ENCODE measurements at places on chromosomes 12 and 14.

GRCh38 chr14:68109132-68109900 lies 289.7 kb downstream of the RAD51B start:
- DNase-seq: no peak

- no peak for DNase-seq
These were observed 250.2 kb upstream of the OR4E1 start for GRCh38 chr14:21923820-21924219.

DNA sequence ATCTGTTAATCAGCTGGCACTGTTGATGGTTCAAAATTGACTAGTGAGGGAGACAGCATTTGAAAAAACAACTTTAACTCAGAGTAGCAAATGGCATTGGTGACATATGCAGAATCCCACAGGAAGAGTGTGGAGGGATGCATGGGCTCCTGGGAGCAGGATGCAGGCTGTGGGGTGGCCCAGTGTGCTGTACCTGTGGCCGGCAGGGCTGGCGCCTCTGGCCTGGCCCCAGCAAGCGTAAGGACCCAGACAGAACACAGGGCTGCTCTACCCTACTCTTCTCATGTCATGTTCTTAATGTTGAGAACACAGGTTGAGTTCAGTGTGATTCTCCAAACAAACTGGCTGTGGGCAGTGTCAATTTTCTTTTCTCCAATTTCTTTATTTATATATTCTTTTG lies 33.4 kb downstream of the DDX51 start:
- DNase-seq: no peak

DNA sequence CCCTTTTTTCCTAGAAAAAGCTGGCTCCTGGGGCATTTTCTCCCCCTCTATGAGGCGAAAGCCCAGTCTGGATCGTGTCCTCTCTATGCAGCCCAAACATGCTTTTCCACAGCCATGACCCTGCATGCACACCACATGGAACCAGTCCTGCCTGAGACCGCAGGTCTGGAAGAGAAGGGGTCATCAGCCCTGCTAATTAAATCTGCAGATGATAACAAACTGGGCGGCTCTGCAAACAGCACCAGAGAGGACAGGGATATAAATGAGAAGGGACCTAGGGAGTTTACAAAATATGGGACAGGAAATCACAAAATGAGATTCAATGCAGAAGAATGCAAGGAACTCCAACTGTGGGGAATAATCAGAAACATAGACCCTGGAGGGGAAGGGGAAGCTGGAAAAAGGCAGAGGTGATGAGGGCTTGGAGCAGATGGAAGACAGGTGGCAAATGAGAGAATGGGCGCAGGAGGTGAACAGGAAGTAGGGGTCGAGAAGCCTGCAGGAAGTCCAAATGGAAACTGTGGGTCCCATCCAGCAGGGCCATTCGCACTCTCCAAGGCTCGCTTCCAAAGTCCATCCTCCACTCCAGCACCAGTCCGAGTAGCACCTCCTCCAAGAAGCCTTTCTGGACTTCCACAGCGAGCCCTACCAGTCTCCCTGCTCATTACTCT lies 76.3 kb downstream of the ANO2 start:
- DNase-seq: no peak

DNA sequence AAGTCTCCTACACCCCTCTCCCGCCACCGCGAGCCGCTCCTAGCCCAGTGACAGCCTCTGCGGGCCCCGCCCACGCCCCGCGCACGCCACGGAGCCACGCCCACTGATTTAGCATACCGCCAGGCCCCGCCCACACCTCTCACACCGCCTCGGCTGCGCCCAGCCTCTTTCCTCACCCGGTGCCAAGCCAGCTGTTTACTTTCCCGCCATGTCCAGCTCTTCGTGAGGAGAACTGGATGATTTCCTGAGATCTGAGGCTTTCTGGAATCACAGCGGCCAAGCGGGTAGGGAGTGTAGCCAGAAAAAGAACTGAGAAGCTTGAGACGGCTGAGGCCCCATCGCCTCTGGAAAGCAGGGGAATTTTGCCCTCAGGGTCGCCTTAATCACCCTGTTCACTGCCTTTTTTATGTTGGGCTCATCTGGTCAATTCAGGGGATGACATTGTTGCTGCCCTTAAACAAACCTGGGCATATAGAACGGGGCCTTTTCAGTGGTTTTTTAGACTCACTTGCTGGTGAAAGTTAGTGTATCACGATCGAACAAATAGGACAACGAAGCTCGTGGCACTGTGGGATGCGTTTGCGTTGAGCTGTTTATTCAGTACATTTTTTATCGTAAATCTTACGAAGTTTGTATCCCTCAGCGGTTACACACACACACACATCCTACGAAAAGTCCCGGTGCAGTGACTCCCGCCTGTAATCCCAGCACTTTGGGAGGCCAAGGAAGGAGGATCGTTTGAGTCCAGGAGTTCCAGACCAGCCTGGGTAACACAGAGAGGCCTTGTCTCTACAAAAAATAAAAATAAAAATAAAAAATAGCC lies at the start of gene RNF212B:
Gene RNF212B, plus strand, starts transcription at position 165 of the 823 bp plus-strand sequence. CDS start 2,410 bp downstream, outside the sequence.
- peak; percentile 39 for DNase-seq

DNA sequence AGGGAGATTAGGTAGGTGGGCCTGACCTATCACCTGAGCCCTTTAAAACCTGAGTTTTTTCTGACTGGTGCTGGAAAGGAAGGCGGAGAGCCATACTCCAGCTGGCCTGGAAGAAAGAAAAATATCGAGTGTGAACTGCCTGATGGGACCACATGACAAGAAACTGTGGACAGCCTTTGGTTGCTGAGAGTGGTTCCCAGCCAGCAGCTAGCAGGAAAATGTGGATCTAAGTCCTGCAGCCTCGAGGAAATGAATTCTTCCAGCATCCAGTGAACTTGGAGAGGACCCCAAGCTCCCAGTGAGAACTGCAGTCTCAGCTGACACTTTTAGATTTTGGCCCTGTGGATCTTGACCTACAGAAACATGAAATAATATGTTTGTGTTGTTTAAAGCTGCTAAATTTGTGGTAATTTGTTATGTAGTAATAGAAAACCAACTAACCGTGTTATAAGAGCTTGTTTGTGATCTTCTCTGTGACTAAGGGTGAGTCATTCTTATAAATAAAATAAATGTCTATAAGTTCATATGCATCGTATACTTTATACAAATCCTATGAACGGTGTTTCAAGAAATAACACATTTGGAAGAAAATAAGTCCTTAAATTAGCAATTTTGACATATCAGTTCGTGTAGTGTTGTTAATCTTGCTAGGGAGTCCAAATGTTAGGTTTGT lies 359.6 kb downstream of the BMP4 start:
- no peak for DNase-seq

- DNase-seq: no peak
These were observed 66.1 kb upstream of the ARID2 start for GRCh38 chr12:45663455-45663854.

DNA sequence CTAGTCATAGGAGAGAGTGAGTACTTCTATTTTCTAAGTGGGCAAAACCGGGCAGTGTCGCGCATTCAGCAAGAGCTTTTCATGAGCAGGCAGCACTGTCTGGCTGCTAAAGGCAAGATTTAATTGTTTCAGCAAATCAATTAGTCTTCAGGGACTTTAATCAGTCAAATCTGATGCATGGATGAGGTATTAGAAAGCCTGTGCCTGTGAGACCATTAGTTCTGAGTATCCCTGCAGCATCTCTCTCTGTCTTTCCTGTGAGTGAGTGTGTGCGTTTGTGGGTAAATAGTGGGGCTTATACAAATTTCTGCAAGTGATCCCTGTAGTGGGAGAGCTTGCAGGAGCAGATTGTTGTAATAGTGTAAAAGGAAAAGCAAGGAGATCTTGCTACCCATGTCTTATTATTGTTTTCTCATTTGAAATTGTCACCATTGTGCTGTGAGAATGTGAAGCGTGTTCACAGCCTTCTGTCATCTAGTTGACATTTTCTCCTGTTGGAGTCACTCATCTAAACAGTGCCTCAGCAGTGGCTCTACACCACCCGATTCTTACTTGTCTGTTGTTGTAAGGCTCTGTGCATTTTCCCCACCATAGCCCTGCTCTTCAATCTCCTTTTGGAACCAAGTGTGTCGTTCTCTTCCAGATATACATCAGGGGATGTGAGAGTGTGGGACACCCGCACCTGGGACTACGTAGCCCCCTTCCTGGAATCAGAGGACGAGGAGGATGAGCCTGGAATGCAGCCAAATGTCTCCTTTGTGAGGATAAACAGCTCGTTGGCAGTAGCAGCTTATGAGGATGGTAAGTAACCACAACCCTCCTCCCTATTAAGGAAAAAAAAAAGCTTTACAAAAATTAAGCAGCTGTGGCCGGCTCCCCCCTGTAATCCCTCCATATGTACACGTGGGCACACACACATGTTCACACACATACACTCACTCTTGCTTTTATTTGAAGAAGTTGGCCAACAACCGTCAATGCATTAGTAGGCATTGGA lies 53.6 kb downstream of the FBXW8 start:
- DNase-seq: no peak

DNA sequence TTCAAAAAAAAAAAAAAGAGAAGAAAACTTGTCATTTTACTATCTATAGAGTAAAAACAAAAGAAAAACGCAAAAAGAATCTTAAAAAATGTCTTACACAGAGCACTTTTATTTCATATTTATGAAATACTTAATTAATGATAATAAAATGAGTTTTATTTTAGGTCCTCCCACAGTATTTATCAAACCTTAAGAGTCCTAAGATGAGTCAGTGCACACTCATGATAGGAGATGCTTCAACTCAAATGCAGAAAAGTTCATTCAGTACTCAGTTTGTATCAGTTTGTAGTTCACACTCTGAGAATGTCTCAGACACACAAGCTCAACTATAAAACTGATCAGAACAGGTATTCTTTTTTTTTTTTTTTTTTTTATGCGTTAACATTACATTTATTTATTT lies 41.7 kb downstream of the TRIM9 start:
- no peak for DNase-seq

DNA sequence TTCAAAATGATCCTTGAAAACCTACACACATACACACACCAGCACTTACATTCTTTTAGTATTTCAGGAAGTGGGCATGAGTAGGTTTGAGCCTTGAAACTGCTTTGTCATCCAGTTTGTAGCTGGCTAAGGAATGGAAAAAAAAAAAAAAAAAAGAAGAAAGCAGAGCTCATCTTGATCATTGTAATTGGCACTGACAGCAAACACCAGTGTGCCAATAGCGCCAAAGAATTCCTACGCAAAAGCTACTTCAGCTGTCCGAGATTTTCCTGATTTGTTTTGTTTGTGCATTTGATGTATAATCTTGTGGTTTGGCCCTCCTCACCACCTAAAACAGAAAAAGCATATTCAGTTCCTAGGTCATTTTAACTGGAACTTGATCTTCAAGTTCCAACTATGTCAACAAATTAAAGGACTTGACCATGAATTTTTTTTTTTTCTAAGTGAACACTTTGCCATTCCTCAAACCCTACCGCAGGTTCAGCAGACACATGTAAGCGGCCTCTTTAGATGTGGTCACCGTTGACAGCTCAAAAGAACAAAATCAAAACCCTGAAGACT lies 57.3 kb downstream of the FLRT2 start:
- DNase-seq: peak; percentile 86

DNA sequence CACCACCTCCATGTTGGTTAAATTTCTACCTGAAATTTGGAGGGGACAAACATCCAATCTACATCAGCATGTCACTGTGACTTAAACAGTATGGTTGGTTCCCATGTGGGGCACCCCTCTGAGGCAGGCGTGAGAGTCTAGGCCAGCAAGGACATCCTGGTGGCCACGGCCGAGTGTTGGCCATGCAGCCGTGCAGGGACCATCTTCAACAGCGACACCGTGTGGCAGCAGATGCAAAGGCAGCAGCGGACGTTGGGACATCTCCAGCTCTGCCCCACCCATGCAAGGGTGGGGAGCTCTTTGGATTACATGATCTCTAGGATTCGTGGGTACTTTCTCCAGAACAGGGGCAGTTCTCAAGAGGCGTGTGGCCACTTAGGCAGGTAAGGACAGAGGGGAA lies 49.8 kb downstream of the NOC4L start:
- DNase-seq: no peak

DNA sequence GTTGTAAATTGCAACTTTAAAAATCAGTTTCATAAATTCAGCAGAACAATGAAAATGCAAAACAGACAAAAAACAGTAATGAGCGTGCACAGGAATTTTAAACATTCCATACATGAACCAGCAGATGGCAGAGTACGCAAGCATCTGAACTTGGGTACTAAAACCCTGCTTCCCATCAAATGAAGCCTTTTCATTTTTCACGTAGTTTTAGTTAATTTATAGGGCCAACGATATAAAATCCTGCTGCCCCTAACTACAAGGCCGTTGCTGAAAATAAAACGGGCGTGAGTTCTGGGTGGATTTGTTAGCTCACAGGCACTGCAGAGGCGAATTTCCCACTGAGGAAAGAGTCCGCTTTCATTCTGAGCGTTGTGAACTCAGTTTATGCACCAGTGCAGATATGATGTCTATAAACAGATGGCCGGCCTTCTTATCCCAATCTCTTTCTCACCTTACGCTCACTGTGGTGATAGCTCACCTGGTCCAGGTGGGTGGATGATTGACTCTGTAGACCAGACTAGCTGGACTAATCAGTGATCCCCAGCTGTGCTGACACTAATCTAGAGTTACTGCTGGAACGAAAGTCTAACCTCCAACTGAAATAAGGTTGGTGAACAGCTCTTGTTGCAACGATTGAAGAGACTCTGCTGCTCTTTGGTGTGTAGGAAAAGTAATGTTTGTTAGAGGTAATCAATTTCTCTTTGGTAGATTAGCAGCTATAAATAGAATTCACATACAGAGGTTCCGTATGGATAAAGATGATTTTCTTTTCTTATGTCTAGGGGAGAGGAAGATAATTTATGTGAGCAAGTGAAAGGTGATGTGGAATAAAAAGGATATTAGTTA lies 89.2 kb downstream of the PDZRN4 start:
- DNase-seq: no peak

- DNase-seq: no peak
These were observed 177.9 kb upstream of the NUDT4 start for GRCh38 chr12:93199831-93200236.

DNA sequence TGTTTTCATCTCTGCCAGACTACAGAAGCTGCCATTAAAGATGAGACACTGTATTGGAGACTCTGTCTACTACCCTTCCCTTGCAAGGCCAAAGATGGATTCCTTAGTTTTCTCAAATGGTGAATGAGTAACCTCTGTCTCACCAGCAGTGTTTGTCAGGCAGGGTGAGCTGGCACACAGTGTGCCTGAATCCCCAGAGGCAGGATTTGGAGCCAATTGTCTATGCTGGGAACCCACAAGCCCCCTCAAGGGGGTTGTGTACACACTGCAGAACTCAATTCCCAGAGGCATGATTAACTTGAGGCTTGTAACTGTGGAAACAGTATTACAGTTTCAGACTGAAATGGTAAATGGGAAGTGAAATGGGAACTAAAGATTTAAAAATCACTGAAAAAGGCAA lies 136.8 kb upstream of the PTPRB start:
- DNase-seq: peak; percentile 62

DNA sequence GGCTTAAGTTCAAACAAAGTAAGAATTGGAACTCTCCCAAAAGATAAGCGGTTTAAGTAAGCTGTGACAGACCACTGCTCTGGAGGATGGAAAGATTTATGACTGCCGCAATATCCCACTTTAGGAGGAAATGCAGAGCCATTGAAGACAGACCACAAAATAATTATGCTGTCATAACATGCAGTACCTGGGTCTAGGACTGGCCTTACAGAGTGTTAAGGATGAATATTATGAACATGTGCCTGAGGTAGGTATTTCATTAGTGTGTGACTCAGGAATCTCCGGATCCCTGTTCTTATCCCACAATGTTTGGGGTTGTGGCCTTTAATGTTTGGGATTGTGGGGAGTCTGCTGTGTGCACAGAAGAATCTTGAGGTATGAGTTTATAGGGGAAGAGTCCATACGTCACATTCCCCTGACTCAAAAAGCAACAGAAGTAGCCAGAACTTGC lies 114.9 kb downstream of the SAMD4A start:
- peak; percentile 70 for DNase-seq

GRCh38 chr12:111197376-111197944 lies 171.4 kb downstream of the PHETA1 start:
- no peak for DNase-seq

- no peak for DNase-seq
These were observed 13.8 kb downstream of the BAG5 start for GRCh38 chr14:103548463-103549351.
